EL (cell line): ENCODE measurements at places on chromosomes 16 and 17.

DNA sequence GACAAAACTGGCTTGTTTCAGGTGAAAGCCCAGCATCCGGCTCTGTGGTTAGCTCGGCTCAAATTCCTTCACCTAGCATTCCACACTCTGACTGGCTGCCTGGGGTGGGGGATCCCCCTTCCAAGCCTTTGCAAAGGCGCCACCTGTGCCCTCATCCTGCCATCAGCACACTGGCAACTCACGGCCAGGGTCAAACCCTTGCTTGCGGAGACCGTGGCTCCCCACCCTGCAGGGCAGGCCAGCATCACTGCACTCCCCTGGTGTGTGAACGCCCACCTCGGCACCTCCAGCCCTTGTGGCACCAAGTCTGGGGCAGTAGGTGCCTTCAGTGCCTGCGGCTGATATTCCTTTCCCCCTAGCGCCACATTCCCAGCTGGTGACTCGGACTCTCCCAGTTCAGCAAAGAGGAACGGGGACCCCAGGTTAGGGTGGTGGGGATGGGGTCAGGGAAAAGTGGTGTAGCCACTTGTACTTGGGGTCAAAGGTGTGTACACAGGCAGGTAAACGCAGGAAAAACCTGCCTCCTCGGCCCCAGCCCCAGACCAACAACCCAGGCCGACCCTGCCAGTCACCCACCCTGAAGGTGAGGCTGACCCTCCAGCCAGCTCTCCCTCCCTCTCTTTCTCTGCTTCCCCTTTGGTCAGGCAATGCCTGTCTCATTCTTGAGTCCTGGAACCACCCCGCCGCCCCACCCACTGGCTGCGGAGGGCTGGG lies 1.1 kb downstream of the FLII start:
- peak; percentile 73 for DNase-seq

DNA sequence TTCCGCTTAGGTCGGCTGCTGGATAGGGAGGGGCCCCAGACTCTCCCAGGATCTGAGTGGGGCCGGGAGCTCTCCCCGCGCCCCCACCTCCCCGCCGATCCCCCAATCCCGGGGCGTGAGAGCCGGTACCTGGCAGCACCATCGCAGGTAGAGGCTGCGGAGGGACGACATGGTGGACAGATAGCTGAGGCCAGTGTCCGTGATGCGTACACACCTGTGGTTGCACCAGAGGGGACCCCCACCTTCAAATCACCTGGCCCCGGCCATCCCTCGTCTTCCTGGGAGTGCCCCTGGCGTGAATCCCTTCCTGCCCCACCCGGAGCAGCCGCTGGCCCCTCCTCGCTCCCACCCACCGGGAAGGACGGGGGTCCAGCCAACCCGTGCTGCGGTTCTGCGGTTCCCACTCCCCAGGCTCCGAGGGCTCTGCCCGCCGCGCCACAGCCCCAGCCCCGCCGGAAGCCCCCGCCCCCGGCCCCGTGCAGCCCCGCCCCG lies 4.7 kb upstream of the WDR24 start:
- DNase-seq, result no peak

- no peak for DNase-seq
These were observed 43.8 kb upstream of the NF1 start for GRCh38 chr17:31050948-31051347.

- peak; percentile 22 for DNase-seq
These were observed 154.1 kb upstream of the PLCG2 start for GRCh38 chr16:81624760-81625543.

- no peak for DNase-seq
These were observed 69.5 kb downstream of the ENGASE start for GRCh38 chr17:79144133-79144532.

- peak; percentile 26 for DNase-seq
These were observed 32.3 kb downstream of the FBXO31 start for GRCh38 chr16:87351320-87351698.

DNA sequence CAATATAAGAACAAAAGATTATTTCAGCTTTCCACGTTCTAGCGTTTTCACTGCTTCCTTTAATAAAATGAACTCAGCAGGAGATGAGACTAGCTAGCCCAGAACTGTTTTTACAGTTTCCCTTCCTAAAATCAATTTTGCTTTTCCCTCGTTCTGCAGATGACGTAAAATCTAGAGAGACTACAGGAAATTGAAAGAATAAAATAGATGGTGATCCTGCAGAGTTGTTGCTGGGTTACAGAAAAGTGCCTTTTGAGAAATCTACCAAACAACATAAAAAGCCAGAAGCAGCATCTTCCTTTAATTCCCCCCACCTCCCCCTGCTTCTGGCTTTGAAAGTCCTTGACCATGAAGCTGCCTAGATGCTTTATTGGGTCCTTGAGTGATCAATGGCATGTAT lies 96.8 kb upstream of the CLEC3A start:
- DNase-seq, result no peak

DNA sequence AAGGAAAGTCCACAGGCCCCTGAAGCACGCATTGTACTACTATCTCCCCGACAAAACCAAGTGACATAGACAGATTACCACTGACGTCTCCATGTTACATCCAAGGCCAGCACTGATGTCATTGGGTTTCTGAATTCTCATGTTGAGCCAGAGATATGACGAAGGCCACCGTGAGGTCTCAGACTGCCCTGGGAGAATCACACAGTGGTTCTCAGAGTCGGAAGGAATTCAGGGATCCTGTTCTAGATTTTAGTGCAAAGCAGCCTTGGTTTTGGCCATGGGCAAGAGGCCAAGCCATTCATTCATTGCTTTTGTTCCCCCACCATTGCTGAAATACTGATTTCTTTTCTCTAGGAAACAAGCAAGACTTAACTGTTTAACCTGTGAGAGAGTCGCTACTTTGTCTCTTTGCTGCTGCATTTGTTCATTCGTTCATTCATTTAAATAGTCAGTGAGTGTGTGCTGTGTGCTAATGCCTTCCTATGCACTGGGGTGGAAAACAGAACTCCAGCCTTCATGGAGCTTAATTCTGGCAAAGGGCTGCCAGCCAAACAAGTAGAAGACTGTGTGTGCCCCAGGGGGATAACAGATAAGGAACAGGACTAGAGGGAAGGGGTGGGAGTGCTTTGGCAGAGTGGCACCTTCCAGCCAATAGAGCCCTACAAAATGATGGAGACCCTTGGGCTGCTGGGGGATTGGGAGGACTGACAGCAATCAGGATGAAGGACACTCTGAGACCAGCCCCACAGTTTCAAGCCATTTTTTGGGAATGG lies 222.3 kb downstream of the MSI2 start:
- DNase-seq, result no peak

GRCh38 chr16:80433623-80434022 lies 107.2 kb upstream of the DYNLRB2 start:
- no peak for DNase-seq

DNA sequence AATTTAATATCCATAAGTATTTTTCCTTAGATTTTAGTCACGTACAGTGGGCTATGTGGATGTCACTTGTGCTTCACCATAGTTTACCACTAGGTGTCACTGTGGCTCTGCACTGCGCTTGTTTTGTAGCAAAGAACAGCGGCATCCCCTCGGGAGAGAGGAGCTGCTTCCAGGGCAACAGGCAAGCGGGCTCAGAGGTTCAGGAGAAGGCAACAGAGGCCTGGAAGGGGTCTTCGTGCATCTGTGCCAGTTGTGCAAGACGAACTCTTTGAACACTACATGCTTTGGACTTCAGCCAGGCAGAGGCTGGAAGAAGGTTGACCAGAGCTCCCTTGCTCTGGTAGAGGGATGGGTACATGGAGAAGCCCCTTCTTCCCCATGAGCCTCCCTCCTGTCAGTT lies 20.6 kb downstream of the CYB561 start:
- peak; percentile 81 for DNase-seq

DNA sequence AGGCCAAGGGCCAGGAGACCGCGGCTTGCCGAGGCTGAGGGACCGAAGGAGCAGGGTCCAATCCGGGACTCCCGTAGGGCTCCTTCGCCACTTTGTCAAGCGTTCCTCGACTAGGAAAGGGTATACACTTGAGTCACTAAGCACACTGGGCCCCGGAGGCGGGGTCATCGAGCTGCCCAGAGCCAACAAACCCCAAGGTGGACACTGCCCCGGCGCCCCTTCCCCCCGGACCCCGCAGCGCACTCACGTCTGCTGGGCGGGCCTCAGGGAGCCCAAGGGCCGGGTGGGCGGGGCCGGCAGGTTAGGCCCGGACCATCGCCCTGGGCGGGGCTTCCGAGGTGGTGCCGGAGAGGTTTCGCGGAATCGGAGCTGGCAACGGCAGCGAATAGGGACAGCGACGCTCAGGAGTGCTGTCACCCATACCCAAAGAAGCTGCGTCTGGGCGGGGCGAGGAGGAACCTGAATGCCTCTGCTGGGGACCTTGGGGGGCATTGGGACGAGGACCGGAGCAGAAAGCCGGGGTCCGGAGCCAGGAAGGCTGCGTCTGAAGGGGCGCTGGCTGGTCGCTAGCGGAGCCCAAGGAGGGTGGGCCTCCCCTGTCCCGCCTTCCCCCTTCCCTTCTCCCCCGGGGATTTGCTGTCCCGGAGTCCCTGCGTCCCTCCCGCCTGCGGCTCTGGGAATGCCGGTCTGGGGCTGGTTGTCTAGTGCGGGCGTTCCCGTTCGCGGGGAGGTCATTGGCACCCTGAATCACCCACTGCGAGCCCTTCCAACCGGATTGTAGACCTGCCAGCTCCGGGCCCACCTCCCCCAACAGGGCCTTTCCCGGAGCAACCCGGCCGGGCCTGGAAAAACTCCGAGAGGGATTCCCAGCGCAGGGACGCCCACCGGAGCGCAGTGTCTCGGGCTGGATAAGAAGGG lies 118.2 kb upstream of the SMURF2 start:
- DNase-seq, result peak; percentile 47

DNA sequence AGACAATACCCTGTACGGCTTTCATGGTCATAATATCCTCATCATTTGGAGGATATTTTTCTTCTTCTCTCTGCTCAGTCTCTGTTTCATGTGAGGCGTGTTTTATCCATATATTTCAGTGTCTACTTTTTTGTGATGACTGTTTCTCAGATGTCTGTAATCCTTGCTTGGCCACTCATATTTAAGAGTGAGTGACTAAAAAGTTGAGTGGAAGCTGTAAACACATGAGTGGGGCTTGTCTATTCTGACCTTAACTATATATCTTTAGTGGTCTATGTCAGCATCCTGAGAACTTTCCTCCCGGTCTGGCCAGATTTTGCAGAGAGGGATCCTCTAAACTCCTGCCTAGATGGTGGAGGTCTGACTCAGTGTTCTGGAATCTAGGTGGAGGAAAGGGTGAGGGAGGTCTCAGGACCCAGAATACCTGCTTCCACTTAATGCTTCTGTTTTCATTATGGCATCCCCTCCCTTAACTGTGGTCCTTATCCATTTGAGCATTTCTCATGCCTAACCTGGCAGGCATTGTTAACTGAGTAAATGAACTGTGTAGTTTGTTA lies 6.0 kb downstream of the DDX19B start:
- DNase-seq, result no peak

DNA sequence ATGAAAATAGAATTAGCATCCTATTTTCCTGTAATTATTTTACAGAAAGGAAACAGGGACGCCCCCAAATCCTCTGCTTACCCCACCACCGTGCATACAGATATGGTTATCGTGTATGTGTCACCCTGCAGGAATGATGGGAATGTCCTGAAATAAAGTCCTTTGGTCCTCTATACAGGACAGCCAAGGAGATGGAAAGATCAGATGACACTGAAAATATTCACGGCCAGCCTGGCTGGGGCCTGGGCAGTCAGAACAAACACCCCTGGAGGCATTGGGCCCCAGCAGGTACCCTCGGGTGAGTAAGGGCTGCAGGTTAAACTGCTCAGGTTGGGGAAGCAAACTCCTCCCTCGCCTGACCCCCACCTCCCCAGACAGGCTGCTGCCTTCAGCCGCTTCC lies 368.0 kb downstream of the FOXL1 start:
- DNase-seq, result peak; percentile 78

GRCh38 chr17:78272181-78272913 lies 40.9 kb downstream of the TMEM235 start:
- DNase-seq, result no peak

DNA sequence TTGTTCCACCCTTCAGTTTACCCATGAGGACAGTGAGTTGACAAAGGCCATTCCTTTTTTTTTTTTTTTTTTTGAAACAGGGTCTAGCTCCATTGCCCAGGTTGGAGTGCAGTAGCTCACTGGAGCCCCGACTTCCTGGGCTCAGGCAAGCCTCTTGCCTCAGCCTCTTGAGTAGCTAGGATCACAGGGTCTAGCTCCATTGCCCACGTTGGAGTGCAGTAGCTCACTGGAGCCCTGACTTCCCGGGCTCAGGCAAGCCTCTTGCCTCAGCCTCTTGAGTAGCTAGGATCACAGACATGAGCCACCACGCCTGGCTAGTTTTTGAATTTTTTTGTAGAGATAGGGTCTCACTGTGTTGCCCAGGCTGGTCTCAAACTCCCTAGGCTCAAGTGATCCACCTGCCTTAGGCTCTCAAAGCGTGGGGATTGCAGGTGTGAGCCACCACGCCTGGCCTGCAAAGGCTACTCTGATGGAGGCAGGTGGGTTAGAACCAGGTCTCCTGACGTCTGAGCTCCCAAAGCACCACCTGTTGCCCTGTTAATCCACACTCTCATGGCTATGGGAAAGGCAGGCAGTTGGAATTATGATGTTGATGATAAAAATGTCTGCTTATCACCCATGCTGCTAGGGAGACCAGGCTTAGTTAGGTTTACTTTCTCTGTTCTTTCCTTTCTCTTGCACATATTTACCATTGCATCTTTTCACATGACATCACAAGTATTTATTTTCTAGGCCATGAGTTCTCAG lies 65.2 kb downstream of the KSR1 start:
- no peak for DNase-seq

DNA sequence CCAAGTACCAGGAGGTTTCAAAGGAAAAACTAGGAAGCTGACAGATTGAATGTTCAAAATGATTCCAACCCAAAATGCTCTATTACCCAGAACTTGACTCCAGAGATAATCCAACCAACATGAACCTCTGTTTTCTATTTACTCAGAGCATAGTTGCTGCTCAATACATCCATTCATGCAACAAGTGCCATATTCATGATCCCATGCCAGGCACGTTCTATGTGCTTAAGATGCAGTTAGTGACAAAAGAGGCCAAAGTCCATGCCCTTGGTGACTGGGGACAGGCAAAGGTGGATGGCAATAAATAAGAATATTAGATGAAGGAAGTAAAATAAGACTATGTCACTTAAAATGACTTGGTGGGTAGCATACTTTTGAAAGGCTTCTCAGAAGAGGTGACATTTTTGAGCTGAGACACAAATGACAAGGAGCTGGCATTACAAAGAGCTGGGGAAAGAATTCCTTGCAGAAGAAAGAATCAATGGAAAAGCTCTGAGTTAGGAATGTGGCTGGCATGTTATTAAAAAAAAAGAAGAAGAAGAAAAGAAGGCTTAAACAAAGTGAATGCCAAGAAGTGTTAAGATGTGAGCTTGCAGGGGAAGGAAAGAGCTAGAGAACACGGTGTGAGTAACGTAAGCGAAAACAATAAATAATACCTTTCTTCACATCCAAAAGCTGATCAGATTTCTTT lies 34.5 kb downstream of the TOX3 start:
- DNase-seq, result no peak
